Placental epithelial cell (primary cell): ENCODE measurements at places on chromosomes 5 and 9. TPM values are rescaled to one million over a fixed set of nuclear protein-coding genes. Genes with fewer than 3 reads are reported as not detected.

Gene C9orf153
- total RNA-seq: under 0.01 TPM in 1 of 2 replicates, not detected in the other

Gene IGIP
- total RNA-seq: 4.8 and 7.5 TPM in 2 replicates

Gene TMEM252
- not detected in 2 replicates for total RNA-seq

Gene TRAF1
- 0.54 and 2.4 TPM in 2 replicates for total RNA-seq

Gene INSL6
- total RNA-seq: not detected in 2 replicates
